Uterus (tissue), 4 donors: ENCODE measurements at places on chromosomes 12 and 14. TPM values are rescaled to one million over a fixed set of nuclear protein-coding genes. Genes with fewer than 3 reads are reported as not detected.
A peak's percentile ranks its signal among the peaks of the same experiment; 100 is the strongest.

The TCL1B gene
- total RNA-seq, result not detected

DNA sequence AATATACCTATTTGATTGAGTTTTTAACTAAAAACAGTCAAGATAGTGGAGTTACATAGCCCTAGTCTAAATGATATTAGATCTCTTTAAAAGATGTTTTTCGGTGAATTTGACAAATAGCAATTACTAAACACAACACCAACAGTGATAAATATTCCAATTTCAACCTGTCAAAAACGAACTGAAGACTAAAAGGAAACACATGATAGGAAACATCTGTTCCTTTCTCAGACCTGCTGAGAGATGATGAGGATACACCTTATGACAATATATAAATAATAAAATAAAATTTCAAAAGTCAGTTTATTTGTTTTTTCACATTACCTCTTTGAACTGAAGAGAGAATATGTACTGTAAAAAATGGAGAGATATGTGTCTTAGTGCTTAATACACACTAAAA is 232.7 kb downstream of the RASSF9 start:
- no peaks in the 10 kb centered on the region for H3K36me3 ChIP-seq
- H3K27me3 ChIP-seq, result no peaks in the 10 kb centered on the region
- H3K4me3 ChIP-seq, result no peak overlapping the region
- no peak for DNase-seq
- no peaks in the 10 kb centered on the region for H3K4me1 ChIP-seq
- H3K27ac ChIP-seq, result no peak overlapping the region

- H3K4me1 ChIP-seq, result no peaks in the 10 kb centered on the region
- no peaks in the 10 kb centered on the region for H3K36me3 ChIP-seq
- DNase-seq, result no peak
- H3K27me3 ChIP-seq, result no peaks in the 10 kb centered on the region
These were observed 3.9 kb downstream of the CCDC197 start for GRCh38 chr14:94001016-94001415.

- no peaks in the 10 kb centered on the region for H3K36me3 ChIP-seq
- H3K4me1 ChIP-seq, result no peaks in the 10 kb centered on the region
- DNase-seq, result no peak
- no peak overlapping the region for H3K4me3 ChIP-seq
These were observed 55.5 kb upstream of the ATXN7L3B start for GRCh38 chr12:74482115-74482514.

The HVCN1 gene
- total RNA-seq, result 18.1 TPM

- no peaks in the 10 kb centered on the region for H3K27me3 ChIP-seq
- no peak for DNase-seq
- H3K27ac ChIP-seq, result no peak overlapping the region
- H3K4me3 ChIP-seq, result no peak overlapping the region
- no peaks in the 10 kb centered on the region for H3K4me1 ChIP-seq
These were observed 8.2 kb upstream of the LGALS3 start for GRCh38 chr14:55120571-55121495.

DNA sequence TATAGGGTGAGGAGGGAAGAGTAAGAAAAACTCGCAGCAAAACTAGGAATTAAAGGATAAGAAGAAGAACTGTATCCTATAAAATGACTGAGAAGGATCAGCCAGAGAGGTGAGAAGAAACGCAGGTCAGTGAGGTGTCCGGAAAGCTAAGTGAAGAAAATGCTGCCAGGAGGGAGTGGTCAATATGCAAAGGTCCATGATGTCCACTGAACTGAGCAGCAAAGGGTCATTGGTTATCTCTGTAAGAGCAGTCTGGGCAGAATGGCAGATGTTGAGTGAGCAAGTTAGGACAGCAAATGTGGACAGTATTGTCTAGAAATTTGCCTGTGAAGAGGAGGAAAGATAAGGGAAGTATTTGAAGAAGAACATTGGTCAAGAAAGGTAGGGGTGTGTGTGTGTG is 155.4 kb downstream of the SRGAP1 start:
- H3K27me3 ChIP-seq, result no peaks in the 10 kb centered on the region
- H3K36me3 ChIP-seq, result no peaks in the 10 kb centered on the region
- H3K4me1 ChIP-seq, result no peaks in the 10 kb centered on the region
- no peak for DNase-seq
- H3K27ac ChIP-seq, result no peak overlapping the region
- H3K4me3 ChIP-seq, result no peak overlapping the region

DNA sequence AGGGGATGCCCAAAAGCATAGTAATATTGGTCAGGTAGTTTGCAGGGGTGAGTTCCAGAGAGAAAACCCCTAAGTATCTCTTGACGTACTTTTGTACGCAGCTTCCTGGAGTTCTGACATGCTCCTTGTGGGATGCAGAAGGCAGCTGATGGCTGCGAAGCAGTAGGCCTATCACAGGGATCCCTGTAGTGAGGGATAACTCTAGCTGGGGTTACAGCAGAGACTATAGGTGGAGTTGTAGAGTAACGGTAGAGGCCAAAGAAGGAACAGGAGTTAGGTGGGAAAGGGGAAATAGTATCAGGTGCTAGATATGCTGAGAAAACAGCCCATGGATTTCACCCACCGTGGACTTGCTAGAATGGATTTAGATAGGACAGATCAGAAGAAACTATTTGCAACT is 37.3 kb downstream of the MGST1 start:
- H3K36me3 ChIP-seq, result no peaks in the 10 kb centered on the region
- no peak overlapping the region for H3K4me3 ChIP-seq
- H3K27ac ChIP-seq, result no peak overlapping the region
- DNase-seq, result no peak
- H3K4me1 ChIP-seq, result no peaks in the 10 kb centered on the region

DNA sequence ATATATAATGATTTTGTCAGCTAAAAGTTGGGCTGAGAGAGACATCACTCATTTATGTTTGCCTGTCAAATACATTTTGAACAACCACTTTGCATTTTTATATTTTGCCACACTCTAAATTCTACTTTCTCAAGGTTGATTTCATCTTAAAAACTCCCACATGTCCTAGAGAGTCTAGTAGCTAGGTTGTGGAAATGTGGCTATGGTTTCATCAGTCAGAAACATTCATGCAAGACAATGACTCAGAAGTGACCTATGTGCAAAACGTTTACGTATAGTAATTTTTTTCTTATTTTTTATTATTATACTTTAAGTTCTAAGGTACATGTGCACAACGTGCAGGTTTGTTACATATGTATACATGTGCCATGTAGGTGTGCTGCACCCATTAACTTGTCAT is 27.4 kb upstream of the PRKD1 start:
- no peaks in the 10 kb centered on the region for H3K36me3 ChIP-seq
- H3K27ac ChIP-seq, result no peak overlapping the region
- H3K27me3 ChIP-seq, result no peaks in the 10 kb centered on the region
- no peaks in the 10 kb centered on the region for H3K4me1 ChIP-seq
- DNase-seq, result no peak

GRCh38 chr12:84507956-84508850 is 404.4 kb downstream of the SLC6A15 start:
- H3K27ac ChIP-seq, result peak overlapping the region; percentile 37
- H3K4me3 ChIP-seq, result no peak overlapping the region
- H3K27me3 ChIP-seq, result no peaks in the 10 kb centered on the region
- peaks cover 2% of the 10 kb centered on the region for H3K36me3 ChIP-seq
- no peaks in the 10 kb centered on the region for H3K4me1 ChIP-seq

- no peak overlapping the region for H3K4me3 ChIP-seq
- no peak for DNase-seq
- H3K27me3 ChIP-seq, result no peaks in the 10 kb centered on the region
- no peaks in the 10 kb centered on the region for H3K36me3 ChIP-seq
- H3K27ac ChIP-seq, result no peak overlapping the region
These were observed 64.8 kb upstream of the PLEKHG3 start for GRCh38 chr14:64639340-64639821.

The APOLD1 gene
- total RNA-seq, result 88.8 TPM

DNA sequence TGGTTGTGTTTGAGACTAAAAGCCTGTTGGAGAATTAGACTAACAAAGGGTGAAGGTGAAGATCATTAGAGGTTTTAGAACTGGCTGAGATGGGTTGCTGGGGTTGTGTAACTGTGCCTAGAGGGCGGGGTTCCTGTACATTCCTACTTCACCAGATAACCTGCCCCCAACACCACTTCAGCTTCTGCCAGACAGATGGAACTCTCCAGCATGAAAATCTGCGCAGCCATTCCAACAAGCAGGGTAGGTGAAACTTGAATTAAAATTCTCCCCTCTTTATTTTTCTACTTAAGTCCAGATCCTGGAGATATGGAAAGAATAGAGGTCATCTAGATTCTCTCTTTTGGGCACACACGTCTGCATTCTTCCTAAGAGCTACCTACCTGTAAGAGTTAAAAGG is 6.0 kb downstream of the FOXG1 start:
- H3K4me1 ChIP-seq, result no peaks in the 10 kb centered on the region
- H3K27me3 ChIP-seq, result peaks cover 22% of the 10 kb centered on the region
- H3K36me3 ChIP-seq, result no peaks in the 10 kb centered on the region

The STAC3 gene
- not detected for total RNA-seq

- peak overlapping the region; percentile 81 for H3K27ac ChIP-seq
- H3K4me1 ChIP-seq, result no peaks in the 10 kb centered on the region
- H3K4me3 ChIP-seq, result no peak overlapping the region
- no peaks in the 10 kb centered on the region for H3K36me3 ChIP-seq
- H3K27me3 ChIP-seq, result no peaks in the 10 kb centered on the region
These were observed 15.7 kb upstream of the MAX start for GRCh38 chr14:65117769-65118745.

DNA sequence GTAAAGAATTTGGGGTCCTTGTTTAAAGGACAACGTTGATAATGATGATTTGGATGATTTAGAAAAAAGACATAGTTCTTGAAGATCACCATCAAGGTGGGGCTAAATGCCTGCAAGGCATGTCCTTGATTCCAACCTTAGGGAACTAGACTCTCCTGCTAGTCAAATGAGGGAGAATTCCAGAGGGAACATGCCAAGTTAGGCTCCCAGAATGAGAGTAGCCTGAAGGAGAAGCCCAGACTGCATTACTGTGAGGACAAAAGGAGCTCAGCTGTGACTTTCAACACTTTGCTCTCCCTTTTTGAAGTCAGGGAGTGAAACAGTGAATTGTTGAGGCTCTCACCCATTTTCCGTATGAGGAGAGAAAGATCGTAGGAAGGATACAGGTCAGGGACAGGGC is 95.2 kb upstream of the TBX3 start:
- no peaks in the 10 kb centered on the region for H3K36me3 ChIP-seq
- no peaks in the 10 kb centered on the region for H3K4me1 ChIP-seq
- no peak for DNase-seq

DNA sequence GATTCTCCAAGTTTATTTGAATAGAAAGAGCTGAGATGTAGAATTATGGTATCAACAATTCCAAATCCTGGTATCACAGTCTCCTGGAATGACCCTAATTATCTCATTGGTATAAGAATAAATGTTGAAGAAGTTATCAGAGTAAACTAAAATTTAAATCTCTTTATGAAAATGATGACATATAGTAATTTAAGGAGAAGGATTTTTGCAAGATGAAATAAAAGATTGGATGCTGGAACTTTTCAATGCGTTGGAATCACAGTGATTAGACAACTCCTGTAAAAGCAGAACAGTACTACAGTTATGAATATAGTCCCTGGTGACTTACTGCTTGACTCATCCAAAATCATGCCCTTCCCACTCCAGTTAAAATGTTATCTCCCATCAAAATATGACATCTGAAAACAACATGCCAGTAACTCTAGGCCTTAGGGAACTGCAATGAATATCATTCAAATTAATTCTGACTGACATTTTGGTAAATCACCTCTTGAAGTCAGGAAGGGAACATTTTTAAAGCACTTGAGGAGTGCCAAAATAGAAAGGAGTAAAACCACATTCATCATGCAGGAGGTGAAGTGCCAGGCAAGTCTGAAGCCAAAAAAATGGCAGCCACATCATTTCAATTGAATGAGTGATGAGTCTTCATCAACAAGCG is 197.8 kb upstream of the PRKD1 start:
- no peaks in the 10 kb centered on the region for H3K4me1 ChIP-seq
- no peak overlapping the region for H3K4me3 ChIP-seq
- H3K27ac ChIP-seq, result no peak overlapping the region
- no peaks in the 10 kb centered on the region for H3K27me3 ChIP-seq
- H3K36me3 ChIP-seq, result no peaks in the 10 kb centered on the region

DNA sequence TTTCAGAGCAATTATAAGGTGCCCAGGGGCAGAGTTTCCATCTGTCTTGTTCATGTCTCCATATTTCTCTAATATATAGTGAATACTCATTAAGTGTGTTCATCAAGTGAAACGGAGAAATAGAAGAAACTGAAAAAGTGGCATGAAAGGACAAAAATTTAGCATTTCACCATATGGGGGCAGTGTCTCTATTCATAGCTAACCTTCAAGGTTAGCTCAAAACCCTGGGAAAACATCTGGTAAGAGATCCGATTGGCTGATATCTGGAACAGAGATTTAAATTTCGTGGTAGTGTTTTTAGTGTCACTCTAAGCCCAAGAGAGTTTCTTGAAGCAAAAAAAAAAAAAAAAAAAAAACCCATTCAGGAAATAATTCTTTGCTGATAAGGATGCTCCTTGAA is 367.5 kb downstream of the DAD1 start:
- H3K4me3 ChIP-seq, result no peak overlapping the region
- no peak for DNase-seq
- no peaks in the 10 kb centered on the region for H3K27me3 ChIP-seq
- H3K4me1 ChIP-seq, result no peaks in the 10 kb centered on the region

GRCh38 chr14:104777808-104778249 is 17.7 kb downstream of the AKT1 start:
- DNase-seq, result no peak
- no peaks in the 10 kb centered on the region for H3K36me3 ChIP-seq
- no peaks in the 10 kb centered on the region for H3K27me3 ChIP-seq
- H3K4me3 ChIP-seq, result no peak overlapping the region
- no peaks in the 10 kb centered on the region for H3K4me1 ChIP-seq

DNA sequence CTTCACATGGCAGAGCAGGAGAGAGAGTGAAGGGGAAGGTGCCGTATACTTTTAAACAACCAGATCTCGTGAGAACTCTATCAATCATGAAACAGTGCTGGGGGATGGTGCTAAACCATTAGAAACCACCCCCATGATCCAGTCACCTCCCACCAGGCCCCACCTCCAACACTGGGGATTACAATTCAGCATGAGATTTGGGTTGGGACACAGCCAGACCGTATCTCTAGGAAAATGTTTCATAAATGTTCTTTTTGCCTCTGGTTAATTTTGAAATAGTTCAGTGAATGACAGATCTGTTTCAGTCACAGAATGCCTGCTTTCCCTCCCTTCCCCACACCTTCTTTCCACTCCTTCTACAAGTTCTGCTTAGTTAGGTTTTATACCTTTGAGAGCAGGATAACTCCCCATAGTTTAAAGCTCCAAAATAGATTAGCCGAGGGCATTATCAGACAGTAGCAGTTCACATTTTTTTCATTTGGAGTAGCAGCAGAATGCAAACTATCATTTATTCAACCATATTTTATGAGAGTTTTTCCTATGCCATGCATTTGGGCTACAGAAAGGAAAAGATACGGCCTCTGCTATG is 27.1 kb downstream of the PELI2 start:
- no peak overlapping the region for H3K4me3 ChIP-seq
- no peaks in the 10 kb centered on the region for H3K36me3 ChIP-seq
- H3K27me3 ChIP-seq, result no peaks in the 10 kb centered on the region
- H3K27ac ChIP-seq, result no peak overlapping the region
- no peaks in the 10 kb centered on the region for H3K4me1 ChIP-seq

- no peaks in the 10 kb centered on the region for H3K36me3 ChIP-seq
- no peaks in the 10 kb centered on the region for H3K27me3 ChIP-seq
- H3K4me1 ChIP-seq, result no peaks in the 10 kb centered on the region
- H3K4me3 ChIP-seq, result no peak overlapping the region
These were observed 338.5 kb upstream of the SOX5 start for GRCh38 chr12:24287963-24288362.

The TMEM63C gene
- 1.9 TPM for total RNA-seq

The PAX9 gene
- total RNA-seq, result not detected

The RDH12 gene
- total RNA-seq, result not detected

GRCh38 chr12:15979096-15980092 is 68.3 kb downstream of the DERA start:
- peaks cover 3% of the 10 kb centered on the region for H3K4me1 ChIP-seq
- H3K27ac ChIP-seq, result peak overlapping the region; percentile 66
- no peaks in the 10 kb centered on the region for H3K36me3 ChIP-seq
- DNase-seq, result no peak
